ENCODE measurements at places on chromosomes 13 and 19.

GRCh38 chr19:36257520-36257876 is 42.6 kb downstream of the ZNF146 start:
- peak; percentile 24 for DNase-seq

DNA sequence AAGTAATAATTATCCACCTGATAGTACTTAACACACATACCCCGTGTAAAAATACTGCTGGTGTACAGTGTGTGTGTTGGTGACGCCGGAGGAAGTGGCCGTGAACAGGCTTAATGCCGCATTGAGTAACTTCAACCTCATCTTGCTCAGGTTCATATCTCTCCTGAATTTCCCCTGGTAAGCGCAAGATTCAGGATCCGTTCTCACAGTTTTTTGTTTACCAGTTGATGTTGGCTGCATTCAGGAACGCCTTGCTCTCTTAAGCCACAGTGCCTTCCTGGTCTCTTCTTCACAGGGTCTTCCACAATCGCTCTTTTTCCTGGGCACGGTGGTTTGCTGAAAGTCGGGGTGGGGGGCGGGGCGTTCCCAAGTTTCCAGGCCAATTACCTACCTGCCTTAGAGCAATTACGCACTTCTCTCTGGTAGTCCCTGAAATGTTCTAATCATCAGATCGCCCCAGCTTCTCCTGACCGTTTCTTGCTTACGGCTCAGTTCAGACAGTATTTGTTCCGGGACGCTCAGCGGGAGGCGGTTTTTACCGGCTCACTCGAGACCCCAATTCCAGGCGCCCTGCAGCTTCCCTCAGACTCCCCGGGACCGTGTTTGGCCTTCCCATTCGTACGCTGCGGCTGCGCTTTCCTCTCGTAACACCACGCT is 706 bp upstream of the DNAJC3 start:
- DNase-seq = peak; percentile 50

- DNase-seq = no peak
Measured at GRCh38 chr19:57192993-57193392, 1.7 kb downstream of the ZNF264 start.

DNA sequence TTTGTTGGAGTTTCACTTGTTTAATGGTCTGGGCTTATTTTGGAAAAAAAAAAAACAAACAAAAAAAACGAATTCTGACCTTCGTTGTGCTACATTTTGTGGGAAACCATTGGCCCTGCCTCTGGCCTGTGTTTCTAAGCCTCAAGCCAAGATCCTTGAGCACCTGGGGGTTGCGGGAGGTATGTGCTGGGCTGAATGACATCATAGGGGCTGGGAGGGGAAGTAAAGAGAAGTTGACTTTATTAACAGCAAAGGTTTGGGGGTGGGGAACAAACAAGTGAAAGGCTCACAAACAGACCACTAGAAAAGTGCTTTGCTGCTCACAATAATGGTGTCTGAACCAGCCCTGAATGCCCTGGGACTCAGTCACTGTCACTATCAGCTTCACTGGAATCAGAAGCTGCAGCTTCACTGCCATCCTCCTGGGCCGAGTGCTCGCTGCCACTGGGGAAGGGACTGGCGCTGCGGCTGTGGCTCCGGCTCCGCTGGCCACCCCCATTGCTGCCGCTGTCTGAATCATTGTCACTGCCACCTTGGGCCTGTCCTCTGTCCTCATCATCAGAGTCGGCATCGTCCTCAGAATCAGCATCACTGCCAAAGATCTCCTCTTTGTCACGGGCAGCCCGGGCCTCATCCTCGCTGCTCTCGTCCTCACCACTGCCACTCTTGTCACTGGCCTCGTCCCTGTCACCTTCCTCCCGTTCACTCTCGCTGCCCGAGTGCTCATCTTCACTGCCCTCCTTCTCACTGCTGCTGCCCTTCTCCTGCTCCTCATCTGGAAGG is 5.1 kb downstream of the PAF1 start:
- DNase-seq = no peak

DNA sequence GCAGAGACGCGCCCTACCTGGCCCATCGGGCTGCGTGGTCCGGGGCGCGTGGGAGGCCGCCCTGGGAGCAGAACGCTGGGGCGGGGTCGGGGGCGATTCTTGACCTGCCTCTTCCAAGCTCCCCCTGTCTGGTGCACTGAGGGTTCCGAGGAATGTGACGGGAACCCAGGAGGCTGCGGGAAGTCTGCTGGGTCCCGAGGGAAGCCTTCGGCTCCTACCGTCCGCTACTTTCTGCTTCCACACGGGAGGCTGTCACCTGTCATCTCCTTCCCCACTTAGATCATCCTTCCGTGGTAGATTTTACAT is 781 bp upstream of the SPRYD7 start:
- no peak for DNase-seq

- DNase-seq = peak; percentile 69
Measured at GRCh38 chr13:26062853-26063444, 11.1 kb upstream of the SHISA2 start.

DNA sequence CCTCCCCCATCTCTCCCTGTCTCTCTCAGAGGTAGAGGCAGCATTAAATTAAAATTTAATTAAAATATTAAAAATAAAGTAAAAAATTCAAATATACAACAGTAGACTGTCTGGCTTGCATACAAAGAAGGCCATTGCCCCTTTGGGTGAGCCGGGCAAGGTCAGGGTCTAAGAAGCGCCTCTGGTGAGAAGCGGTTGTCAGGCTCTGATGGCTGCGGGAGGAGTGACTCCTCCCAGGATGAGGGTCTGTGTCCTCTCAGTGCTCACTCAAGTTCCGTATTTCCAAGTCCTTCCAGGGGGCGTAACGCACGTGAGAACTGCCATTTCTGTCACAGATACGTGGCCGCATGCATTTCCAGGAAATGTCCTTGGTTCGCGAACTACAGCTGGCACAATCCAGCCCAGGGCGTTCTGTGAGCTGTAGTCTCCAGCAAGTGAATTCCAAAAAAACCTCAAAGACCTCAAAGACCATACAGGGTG is 737 bp upstream of the ZNF181 start:
- DNase-seq = no peak

Data from adrenal gland (tissue), 19 donors.